ENCODE measurements at places on chromosomes 4 and X.

GRCh38 chrX:33989936-33990335 is 142.2 kb downstream of the FAM47A start:
- DNase-seq, result no peak

- no peak for DNase-seq
These were observed 73.9 kb downstream of the IRF2 start for GRCh38 chr4:184400375-184400870.

- no peak for DNase-seq
These were observed 667.7 kb downstream of the STPG2 start for GRCh38 chr4:97475621-97476020.

DNA sequence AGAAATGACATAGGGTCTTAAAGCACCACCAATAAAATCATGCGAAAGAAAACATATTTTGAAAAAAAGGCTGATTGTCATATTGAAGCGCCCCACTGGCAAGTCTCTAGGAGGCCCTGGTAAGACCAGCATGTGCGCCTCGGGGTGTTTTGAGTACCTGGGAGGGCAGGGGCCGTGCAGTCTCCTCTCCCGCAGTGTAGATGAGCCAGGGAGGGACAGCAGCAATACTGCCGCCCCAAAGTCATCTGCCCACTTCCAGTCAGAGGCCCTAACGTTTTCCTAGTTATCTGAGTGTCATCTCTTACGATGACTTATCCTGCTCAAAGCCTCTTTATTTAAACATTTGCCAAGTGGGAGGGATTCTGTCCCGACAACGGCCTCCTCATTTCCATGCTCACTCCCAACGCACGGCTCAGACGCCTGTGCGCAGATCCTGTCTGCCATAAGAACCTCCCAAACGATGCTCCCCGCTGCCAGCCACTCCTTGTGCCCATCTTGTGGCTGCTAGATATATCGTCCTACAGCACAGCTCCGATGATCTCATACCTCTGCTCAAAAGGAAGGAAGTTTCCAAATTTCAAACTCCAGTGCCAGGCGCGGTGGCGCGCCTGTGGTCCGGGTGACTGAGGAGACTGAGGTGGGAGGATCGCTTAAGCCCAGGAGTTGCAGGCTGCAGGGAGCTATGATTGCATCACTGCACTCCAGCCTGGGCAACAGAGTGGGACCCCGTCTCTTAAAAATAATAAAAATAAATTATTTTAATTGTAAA is 17.2 kb upstream of the SCRG1 start:
- no peak for DNase-seq

- no peak for DNase-seq
These were observed 1.0 kb upstream of the IGBP1 start for GRCh38 chrX:70132224-70132623.

DNA sequence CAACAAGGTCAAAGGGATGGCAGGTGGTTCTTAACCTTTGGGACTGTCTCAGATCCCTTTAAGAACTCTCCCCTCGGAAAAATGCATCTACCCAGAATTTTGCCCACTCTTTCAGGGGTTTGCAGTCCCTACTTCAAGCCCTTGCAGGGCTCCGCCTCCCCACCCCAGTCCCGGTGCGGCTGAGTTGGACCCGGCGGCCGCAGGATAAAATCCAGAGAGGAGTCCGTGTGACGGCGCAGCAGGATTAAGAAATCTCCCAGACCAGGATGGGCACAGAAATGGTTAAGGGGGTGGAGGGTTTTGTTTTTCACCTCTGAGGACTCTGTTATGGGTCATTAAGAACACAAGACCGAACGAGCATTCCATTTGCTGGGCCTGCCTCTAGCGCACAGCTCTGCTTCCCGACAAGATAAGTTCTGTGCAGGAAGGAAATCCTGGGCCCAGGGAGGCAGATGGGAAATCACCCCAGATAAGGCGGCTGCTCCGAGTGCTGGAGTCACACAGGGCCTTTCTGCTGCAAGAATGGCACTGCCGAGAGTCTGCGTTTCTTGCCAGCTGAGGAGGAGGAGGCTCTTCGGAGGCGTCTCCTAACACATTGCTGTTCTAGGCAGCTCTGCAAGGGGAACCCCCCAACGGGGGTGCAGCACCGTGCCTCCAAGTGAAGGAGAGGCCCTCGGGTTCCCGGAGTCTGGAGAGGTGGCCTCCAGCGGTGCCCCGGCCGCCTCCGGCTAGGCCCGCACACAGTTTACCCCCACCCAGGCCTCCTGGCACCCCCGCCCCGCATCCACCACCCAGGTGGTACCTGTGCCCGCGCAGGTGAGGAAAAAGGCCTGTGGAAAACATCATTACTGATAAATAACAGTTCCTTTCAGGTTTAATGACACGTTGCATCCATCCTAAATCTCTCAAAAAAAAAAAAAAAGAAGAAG is 277.6 kb downstream of the BCOR start:
- no peak for DNase-seq

DNA sequence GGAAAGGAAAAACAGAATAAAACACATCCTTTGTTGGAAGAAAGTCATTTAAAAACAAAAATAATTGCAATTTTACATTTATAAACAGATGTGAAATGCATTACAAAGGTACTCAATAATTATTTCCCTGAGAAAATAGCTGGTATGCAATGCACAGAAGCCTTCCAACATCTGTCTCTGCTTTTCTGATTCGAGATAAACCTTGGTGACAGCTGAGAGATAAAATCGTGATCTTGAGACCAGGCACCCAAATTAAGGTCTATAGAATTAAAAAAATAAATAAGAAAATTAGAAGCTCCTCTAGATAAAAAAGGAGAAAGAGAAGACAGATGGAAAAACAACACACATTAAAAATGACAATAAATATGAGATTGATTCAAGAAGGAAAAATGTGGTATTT is 544.0 kb downstream of the SPRY1 start:
- DNase-seq, result no peak

DNA sequence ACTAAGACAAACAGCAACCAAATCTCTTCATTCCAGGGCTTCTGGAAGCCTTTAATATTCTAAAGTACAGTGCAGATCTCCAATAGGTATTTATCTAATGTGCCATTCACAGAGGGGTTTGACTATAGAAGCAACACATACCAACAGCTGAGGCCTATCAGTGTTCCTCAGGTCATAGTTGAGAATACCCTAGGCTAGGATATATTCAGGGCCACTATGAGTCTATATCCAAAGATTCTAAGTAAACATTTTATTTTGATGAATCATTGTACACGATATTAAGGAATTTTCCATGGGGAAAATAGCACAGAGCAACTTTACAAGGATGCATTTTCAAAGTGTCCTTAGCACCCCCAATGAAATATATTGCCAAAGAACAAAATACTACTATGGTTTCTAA is 9.7 kb downstream of the SMIM10 start:
- DNase-seq, result no peak

DNA sequence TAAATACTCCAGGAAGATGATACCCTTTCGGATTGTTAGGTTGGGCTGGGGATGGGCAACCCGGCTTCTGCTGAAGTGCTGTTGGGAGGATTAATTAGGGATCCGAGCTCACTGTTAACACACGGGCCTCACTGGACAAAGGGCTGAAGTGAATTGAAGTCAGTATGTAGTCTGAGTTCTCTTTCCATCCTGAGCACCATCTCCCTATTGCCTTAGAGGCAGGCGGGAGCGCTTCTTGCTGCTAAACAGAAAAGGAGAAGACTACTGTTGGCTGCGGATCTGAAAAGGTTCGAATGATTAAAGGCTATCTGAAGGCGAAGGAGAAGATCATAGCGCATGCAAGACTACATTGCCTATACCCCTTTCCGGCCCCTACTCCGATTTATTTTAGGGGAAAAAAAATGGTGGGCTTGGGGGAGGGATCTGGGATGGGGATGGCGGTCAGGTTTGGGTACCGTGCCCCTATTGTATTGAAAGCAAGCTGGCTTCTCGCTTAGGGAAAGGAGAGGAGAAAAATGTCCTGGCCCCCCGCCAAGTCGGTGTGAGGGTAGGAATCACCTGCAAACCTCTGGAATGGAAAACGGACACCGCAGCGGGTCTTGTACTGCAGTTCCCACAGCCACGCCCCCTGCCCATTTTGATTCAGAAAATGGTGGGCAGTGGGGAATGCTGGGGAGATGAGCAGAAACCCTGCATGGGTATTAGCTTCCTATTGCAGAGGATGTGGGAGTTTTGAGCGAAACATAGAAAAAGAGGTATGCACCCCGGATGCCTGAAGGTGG is 22.3 kb downstream of the MORF4L2 start:
- DNase-seq, result no peak

DNA sequence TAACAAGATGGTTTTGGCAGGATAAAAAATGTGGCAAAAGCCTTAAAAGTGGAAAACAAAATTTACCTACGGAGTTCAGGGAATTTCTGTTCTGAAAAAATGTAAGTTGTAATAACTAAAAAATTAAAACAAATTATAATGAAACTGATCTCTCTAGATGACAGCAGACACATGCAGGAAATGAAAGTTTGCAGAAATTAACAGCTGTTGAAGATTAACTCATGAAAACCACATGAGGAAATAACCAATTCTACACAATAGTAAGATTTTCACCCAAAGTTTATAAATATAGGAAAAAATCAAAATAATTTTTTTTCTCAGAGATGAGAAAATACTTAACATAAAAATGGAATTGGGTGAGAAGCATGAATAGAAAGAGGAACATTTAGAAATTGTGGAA is 47.5 kb upstream of the UGT2B15 start:
- no peak for DNase-seq

DNA sequence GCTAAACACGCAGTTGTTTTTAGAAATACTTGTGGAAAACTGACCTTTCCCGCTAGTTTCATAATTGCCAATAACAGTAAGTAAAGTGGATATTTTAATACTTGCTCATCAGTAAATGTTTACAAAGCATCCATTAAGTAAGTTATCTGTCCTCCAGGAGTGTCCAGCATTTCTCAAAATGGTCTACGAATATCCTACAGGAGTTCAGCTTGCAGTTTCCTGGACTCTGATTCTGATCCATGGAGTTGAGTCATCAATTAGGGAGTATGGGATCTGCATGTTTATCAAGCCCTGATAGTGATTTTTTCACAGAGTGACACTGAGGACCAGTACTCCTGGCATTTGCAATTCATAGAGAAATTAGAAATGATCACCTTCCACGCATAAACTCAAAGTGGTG is 325.2 kb upstream of the AADAT start:
- no peak for DNase-seq
